ENCODE measurements at places on chromosomes 7 and 10. TPM values are rescaled to one million over a fixed set of nuclear protein-coding genes. Genes with fewer than 3 reads are reported as not detected.

The IGFBP1 gene
- not detected for total RNA-seq

The UBTD1 gene
- 3.5 TPM for total RNA-seq

The NKX1-2 gene
- not detected for total RNA-seq

The PON1 gene
- total RNA-seq = not detected

The ZNF716 gene
- not detected for total RNA-seq

The LIPJ gene
- total RNA-seq = 0.14 TPM

The EEF1AKMT2 gene
- 5.8 TPM for total RNA-seq

The NUTM2A gene
- 2.7 TPM for total RNA-seq

The TMEM120A gene
- 97.6 TPM for total RNA-seq

The LRRD1 gene
- total RNA-seq = not detected

The CYP2E1 gene
- 0.64 TPM for total RNA-seq

The GIMAP6 gene
- 2.2 TPM for total RNA-seq

The CHST3 gene
- total RNA-seq = 10.5 TPM

The PIK3CG gene
- total RNA-seq = 0.60 TPM

The PIP gene
- not detected for total RNA-seq

The NRF1 gene
- total RNA-seq = 14.6 TPM

The MBL2 gene
- total RNA-seq = not detected

The CPVL gene
- 2.6 TPM for total RNA-seq

The ZNF425 gene
- total RNA-seq = 1.8 TPM

The LIPN gene
- not detected for total RNA-seq

The ASB10 gene
- not detected for total RNA-seq

The NPSR1 gene
- total RNA-seq = not detected

The ARHGAP22 gene
- not detected for total RNA-seq

The OR2A12 gene
- total RNA-seq = not detected

The FAM24B gene
- total RNA-seq = 3.7 TPM

The OR6V1 gene
- not detected for total RNA-seq

The GCK gene
- not detected for total RNA-seq

The CUZD1 gene
- total RNA-seq = not detected

The FXYD4 gene
- not detected for total RNA-seq

All from transverse colon (tissue), 4 donors.